DMS79 treated with DMSO at 0.1 percent for 48 hours (cell line): ENCODE measurements at places on chromosomes 7 and 10.
A peak's percentile ranks its signal among the peaks of the same experiment; 100 is the strongest.

- no peak for DNase-seq
These were observed 94.4 kb upstream of the FGFR2 start for GRCh38 chr10:121692626-121693025.

DNA sequence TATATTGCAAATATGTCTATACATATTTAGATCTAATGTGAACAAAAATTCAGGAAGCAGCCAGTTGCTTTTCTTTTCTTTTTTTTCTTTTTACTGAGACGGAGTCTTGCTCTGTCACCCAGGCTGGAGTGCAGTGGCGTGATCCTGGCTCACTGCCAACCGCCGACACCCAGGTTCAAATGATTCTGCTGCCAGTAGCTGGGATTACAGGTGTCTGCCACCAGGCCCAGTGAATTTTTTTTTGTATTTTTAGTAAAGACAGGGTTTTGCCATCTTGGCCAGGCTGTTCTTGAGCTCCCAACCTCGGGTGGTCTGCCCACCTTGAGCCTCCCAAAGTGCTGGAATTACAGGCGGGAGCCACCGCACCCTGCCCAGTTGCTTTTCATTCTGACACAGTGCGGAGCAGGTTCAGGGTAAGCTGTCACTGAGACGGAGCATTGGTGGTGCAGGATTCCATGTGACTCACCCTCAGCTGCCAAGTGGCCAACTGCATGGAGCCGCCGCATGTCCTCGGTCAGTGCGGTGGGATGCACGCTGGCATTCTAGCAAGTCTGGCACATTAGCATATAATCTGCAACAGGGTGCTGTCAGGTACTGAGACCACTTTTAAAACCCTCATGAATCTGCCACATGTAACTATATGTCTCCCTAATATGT is 362.7 kb downstream of the DNAJB6 start:
- no peak for DNase-seq

DNA sequence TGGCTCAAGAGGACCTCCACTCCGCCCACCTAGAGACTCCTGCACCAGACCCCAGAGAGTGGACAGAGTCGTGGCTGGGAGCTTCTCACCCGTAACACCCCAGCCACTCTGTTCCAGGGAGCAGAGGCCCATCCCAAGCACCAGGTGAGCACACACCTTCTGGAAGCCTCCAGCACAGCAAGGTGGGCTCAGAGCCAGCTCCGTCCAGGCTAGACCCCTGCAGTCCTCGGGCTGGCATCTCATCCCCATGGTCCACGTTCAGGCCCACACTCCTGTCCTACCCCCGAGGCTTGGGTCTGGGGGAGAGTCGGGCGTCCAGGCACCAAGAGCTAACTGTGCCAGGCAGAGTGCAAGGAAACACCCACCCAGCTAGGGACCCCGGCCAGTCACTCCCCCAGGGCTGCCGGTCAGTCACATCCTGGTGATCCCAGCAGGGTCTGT is 13.2 kb downstream of the PDGFA start:
- DNase-seq, result no peak

GRCh38 chr10:1109795-1110673 is 53.8 kb downstream of the WDR37 start:
- DNase-seq, result no peak

- no peak for DNase-seq
These were observed 85.4 kb upstream of the SLC13A1 start for GRCh38 chr7:123285076-123285700.

GRCh38 chr7:15130666-15131541 is 228.4 kb upstream of the DGKB start:
- DNase-seq, result no peak

- DNase-seq, result no peak
These were observed 362.7 kb downstream of the GLRX3 start for GRCh38 chr10:130498934-130499333.

DNA sequence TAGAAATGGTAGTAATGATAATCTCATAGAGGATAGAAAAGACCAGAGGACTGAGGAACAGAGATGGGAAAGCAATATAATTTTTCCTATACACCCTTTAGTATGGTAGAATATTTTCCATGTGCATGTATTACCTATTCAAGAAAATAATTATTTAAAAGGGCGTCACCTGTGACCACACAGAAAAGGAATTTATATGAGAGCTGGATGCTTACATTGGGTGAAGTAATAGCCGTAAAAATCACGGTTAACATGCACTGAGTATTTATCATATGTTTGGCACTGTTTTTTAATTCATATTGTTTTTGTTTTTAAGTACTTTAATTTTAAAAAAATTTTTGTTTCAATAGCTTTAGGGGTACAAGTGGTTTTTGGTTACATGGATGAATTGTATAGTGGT is 195.1 kb downstream of the IPMK start:
- no peak for DNase-seq

DNA sequence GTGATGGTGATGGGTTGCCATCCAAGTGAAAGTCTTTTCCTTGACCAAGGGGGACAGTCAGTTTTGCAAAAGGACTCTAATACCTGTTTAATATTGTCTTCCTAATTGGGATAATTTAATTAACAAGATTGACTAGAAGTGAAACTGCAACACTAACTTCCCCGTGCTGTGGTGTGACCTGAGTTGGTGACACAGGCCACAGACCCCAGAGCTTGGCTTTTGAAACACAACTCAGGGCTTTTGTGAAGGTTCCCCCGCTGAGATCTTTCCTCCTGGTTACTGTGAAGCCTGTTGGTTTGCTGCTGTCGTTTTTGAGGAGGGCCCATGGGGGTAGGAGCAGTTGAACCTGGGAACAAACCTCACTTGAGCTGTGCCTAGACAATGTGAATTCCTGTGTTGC is 6.9 kb downstream of the PPIF start:
- DNase-seq, result no peak

DNA sequence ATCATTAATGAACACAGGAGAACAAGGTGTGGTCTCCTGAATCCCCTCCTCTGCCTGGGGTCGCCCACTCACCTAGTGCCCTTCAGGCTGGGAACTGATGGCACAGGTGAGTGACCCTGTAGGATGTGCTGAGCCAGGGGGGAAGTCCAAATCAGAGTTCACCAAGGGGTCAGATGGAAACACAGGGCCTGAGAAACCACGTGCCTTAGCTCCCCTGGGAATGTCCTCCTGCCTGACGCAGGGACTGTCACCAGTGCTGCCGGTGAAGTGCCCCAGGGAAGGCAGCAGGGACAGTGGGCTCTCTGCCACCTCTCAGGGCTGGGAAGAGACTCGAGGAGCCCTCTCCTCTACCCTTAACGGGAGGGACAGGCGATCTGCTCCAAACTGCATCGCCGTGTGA is 5.8 kb upstream of the PYROXD2 start:
- DNase-seq, result no peak

DNA sequence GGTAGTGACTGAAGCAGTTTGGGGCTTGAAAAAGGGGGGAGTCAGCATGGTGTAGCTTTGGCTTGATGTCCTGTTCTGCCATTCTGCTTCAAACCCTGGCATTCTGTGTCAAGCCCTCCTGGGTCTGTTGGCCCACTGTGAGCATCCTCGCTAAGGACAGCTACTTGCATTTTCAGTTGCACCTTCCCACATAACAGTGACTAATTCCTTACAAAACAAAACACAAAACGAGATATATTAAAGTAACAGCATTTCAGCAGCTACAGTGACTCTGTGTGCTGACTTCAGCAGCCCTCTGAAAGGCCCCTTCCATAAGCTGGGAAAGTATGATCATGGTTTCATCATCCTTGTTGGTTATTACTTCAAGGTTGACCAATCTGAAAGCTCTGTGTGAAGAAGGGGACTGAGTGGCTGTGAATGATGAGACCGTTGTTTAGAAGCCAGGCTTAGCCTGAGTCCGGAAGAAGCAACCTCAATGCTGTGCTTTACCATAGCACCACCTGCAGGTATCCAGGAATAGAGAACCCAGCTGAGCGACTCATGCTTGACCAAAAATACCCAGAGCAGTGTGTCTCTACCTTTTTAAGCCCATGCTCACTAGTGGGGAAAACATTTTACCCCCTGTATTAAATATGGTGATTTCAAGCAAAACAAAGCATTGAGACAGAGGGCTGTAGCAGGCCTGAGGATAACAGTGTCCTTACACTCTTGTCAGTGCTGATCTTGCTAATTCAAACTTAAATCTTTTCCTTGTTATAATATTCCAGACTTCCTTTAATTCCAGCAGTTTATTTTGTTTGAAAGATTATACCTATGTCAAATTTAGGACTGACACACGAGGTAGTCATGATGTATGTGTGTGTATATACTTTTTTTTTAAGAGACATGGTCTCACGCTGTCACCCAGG is 42.6 kb upstream of the CC2D2B start:
- DNase-seq, result no peak

DNA sequence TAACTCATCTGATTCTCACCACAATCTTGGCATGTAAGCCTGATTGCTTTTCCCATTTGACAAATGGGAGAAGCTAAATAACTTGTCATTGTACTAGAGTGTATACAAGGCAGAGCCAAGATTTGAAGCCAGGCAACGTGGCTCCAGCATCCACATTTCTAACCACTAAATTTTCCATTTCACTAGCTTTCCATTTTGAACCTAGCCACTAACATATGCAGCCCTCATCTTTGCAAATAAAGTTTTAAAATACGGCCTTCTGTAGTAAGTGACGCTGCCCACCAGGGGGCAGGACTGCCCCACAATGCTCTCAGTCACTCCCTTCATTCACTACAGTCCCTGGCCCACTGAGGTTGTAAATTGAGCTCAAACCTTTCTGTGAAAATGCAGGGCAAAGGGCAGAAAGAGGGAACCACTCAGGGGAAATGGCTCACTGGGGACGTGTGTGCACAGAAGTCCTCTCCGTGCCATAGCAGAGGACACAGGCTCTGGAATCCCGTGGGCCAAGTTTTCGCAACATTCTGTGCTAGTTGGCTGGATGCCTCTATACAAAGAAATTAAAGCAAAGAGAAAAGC is 315.7 kb downstream of the TNS3 start:
- no peak for DNase-seq

- no peak for DNase-seq
These were observed 238.7 kb downstream of the CDK14 start for GRCh38 chr7:90834771-90835170.

GRCh38 chr7:35762781-35763180 is 38.1 kb upstream of the SEPTIN7 start:
- no peak for DNase-seq

- DNase-seq, result no peak
These were observed 19.5 kb downstream of the HYAL4 start for GRCh38 chr7:123864436-123864835.

GRCh38 chr10:71767420-71768035 is 5.8 kb downstream of the VSIR start:
- no peak for DNase-seq

GRCh38 chr10:5945561-5946418 is 31.6 kb downstream of the IL15RA start:
- no peak for DNase-seq

DNA sequence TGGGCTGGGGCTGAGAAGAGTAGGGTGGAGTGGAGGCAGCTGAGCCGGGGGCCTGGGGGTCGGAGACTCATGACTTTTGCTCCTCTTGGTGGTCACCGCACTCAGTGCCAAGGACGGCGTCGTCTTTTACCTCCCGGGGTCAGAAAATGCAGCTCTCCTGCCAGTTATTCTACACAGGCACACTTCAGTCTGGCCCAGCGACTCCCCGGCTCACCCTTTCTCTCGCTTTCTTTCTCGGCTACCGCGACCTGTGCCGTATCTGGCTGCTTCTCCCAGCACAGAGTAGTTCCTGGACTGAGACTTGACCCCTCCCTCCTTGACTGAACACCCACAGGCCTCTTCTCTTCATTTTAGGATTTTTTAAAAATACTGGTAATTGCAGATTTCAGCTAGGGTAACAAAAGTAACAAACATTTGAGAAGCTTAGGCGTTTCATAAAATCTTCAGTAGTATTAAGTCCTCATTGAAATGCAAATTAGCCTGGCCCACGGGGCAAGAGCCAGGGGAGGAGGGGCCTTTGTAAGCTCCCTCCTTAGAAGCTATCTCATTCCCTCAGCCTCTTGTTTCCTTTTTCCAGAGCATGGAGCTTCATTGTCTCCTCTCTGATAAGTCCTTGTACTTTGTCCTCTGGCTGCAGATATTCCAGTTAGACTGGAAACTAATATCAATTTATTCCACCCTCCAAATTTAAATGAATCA is 1.1 kb upstream of the PRLHR start:
- DNase-seq, result peak; percentile 26

GRCh38 chr7:139451638-139452037 is 31.8 kb downstream of the KLRG2 start:
- no peak for DNase-seq

DNA sequence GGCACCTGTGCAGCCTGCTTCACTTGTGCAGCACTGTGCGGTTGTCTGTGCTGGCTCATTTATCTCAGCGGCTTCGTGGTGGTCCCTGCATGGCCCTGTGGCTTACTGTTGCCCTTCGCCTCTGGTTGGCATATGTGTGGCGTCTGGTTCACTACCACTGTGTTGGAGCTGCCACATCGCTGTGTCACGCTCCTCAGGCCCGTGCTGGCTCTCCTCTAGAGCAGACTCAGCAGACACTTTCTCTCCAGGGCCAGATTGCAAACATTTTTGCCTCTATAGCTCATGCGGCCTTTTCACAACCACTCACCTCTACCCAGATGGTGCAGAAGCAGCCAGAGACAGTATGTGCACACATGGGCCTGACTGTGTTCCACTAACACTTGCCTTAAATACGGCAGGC is 37.9 kb downstream of the PPP2R2D start:
- no peak for DNase-seq

DNA sequence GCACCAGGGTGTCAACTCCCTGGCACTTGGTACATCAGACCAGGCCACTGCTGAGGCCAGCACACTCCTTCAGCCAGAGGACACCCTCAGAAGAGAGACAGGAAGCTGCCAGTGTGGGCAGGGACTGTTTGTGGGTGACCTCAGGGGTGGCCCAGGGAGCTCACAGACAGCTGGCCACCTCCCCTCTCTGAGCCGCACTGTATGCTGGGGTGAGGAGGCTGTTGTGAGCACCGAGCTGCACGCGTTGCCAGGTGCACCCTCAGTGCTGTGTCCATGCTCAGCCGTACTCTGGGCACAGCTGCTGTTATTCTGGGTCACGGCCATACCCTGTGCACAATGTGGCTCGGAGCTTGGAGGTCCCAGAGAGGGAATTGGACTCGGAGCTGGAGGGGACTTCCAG is 61.5 kb upstream of the NANOS1 start:
- DNase-seq, result no peak

- no peak for DNase-seq
These were observed 88.9 kb upstream of the KLF6 start for GRCh38 chr10:3873728-3874461.

- DNase-seq, result no peak
These were observed 430.9 kb downstream of the POM121L12 start for GRCh38 chr7:53466371-53466770.

DNA sequence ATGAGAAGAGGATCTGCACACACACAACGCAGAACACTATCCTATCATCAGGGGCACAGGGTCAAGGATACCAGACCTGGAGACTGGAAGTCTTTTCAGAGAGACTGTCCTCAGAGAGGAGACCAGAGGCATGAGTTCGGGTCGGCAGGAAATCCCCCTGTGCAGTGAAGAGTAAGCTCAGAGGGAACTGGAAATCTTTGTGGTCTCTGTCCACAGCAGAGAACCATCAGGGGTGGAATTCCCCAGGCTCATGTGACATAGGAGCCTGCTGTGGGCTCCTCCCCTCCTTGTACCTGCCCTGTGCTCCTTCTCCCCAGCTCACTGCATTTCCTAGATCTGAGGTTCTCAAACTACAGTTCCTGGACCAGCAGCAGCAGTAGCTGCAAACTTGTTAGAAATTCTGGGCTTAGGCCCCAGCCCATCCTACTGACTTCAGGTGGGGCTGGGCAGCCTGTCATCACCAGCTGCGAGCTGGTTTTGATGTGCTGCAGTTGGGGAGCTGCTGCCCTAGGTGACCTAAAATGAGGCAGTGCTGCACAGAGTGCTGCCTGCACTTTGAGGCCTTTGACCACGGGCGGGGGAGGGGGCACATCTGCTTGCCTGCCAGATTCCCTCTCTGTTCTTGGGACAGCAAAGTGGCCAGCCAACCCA is 2.4 kb downstream of the ZMIZ2 start:
- no peak for DNase-seq
